ENCODE measurements at places on chromosomes 12 and 14.

DNA sequence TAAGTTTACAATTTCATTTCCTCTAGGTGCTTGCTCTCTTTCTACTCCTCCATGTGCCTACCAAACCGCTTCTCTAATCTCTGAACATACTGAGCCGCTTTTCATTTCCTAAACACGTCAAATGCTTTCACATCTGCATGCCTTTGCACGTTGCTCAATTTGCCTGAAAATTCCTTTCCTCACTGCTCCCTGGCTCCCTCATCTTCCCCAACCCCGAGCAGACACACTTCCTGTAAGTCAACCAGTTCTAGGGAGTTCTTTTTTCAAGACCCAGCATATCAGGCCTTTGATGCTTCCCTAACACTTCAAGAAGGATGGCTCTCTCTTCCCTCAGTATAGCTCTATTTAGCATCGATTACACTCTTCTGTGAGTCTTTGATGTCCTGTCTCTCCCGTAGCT lies 50.3 kb downstream of the LMO3 start:
- no peak for DNase-seq

- no peak for DNase-seq
These were observed 94.7 kb upstream of the SLC38A4 start for GRCh38 chr12:46920499-46920898.

GRCh38 chr14:100675699-100676684 lies 50.7 kb upstream of the DLK1 start:
- no peak for DNase-seq

- DNase-seq, result no peak
These were observed 26.9 kb downstream of the BATF start for GRCh38 chr14:75549169-75549568.

DNA sequence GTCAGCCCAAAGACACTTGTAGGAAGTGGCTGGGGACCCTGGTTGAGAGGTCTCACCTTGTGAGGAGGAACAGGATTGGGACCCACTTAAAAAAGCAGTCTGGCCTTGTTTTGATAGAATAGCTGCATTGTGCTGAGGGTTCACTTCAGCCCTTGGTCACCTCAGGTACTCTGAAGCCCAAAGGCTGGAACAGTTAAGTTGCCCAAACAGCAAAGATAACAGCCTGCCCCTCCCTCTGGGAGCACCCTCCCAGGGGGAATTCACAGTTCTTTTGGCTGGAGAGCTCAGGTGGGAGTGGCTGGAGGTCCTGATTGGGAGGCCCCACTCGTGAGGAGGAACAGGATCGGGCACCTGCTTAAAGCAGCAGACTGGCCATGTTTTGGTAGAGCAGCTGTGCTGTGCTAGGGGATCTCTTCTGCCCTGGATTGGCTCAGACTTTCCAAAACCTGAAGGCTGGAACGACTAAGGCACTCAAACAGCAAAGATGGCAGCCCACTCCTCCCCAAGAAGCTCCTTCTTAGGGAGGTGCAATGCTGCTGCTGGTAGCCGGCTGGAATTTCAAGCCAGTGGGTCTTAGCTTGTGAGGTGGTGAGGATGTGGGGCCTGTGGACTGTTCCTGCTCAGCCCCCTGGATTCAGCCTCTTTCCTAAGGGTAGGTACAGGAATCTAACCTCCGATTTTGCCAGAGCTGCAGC lies 143.8 kb upstream of the SLC38A2 start:
- no peak for DNase-seq

DNA sequence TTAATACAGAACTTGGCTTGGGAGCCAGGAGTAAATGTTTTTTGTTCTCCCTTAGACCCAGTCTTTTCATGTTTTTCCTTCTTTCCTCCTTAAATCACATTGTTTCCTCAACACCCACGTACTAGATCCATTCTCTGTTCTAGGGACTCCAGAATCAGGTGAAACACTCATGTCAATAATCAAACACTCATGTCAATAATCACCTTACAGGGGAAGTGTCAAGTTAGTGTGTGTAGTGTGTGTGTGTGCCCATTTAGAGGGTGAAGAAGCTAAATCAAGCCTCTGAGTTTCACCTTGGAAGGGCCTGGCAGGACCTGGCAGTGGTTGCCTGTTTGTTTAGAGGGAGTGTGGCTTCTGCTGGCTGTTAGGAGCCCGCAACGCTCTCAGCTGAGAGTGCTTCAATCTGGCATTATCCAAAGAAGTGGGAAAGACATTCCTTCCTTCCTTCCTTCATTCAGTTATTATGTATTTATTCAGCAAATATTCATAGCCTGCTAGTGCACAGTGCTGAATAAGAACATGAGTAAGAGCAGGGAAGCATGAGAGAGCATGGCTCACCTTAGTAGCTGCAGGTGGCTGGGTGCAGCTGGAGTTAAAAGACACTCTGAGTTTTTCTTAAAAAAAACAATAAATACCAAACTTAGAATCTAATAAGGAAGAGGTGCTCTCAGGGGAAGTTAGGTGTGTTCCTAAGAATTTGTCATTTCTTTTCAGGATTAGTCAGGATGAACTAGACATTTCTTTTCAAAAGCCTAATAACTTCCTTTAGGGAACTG lies 17.6 kb upstream of the EID3 start:
- DNase-seq, result no peak

DNA sequence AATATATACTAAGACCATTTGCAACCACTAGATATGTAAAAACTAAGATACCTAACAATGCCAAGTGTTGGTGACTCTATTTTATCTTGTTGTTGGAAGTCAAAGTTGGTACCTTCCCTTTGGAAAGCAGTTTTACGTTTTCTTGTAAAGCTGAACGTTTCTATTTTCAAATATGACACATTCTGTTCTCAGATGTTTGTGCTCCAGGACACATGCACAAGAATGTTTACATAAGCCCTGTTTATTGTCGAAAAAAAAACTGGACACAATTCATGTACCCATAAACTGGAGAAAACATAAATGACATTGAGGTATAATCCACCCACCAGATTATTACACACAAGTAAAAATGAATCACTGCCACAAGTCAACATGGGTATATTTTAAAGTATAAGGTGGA lies 967.4 kb downstream of the BCL11B start:
- no peak for DNase-seq

- no peak for DNase-seq
These were observed 889 bp upstream of the IFT43 start for GRCh38 chr14:75984674-75985073.

GRCh38 chr12:9449181-9449580 lies 158.5 kb downstream of the KLRB1 start:
- DNase-seq, result no peak

GRCh38 chr14:68876976-68877375 lies 84.1 kb upstream of the ZFP36L1 start:
- DNase-seq, result no peak

DNA sequence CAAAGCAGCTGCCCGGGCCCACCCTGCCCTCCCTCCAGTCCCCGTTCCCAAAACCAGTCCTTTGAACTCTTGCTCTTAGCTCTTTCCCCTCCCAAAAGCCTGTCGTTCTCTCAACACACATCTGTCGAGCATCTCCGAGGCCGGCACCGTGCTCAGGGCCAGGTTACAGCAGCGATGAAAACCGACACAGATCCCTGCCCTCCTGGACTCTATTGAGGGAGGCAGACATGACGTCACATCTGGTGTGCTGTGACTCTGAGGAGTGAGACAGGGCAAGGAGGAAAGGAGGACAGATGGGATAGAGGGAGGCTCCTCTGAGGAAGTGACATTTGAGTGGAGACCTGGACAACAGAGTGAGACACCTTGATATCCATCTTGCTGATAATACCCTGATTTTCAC lies 34.6 kb upstream of the PWP1 start:
- DNase-seq, result no peak
